NCI-H510A (cell line): ENCODE measurements at places on chromosomes 12 and 14.

- DNase-seq: no peak
These were observed 5.7 kb upstream of the ATG101 start for GRCh38 chr12:52063981-52064649.

DNA sequence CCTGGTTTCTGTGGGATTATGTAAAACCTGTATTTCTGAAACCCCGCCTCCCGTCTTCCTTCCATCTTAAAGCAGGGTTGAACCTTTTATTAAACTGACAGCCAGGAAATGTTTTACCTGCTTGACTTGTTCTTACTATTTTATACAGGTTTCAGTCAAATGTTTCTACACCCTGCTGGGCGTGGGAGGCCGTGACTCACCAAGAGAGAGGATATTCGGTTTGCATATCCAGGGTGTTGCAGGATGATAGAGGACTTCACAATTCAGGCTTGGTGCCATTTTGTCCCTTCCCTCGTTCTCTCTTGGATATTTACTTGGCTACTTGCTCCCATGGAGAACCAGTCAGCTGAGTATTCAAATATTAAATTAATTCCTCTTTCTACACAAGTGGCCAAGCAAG is 69.7 kb downstream of the ARF6 start:
- no peak for DNase-seq

DNA sequence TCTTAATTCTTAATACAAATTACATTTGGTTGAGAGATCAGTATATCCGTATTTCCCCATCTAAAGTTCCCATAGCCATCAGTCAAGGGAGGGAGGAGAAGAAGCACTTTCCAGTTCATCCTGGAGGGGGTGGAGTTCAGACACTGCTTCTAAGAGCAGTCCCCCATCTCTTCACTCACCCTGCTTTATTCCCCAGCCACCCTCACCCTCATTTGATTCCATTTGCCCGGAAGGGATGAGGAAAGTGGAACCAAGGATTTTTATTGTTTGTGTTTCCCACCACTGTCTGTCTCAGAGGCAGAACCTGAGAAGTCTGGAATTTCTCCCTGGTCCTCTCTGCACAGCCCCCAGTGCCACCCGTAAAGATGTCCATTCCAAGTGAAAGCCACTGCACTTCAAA is 134.2 kb upstream of the HIF1A start:
- no peak for DNase-seq

- no peak for DNase-seq
These were observed 36.1 kb downstream of the ASCL1 start for GRCh38 chr12:102993537-102993936.

GRCh38 chr12:1851151-1851701 is 30.9 kb downstream of the LRTM2 start:
- DNase-seq: no peak
